Choroid plexus epithelial cell (primary cell): ENCODE measurements at places on chromosomes 5 and 9.

GRCh38 chr5:173329491-173330337 lies 1.5 kb upstream of the STC2 start:
- no peak for DNase-seq

- no peak for DNase-seq
Measured at GRCh38 chr9:88922091-88922490, 69.2 kb upstream of the S1PR3 start.

GRCh38 chr9:68749579-68750159 lies 44.6 kb downstream of the PIP5K1B start:
- DNase-seq: no peak

DNA sequence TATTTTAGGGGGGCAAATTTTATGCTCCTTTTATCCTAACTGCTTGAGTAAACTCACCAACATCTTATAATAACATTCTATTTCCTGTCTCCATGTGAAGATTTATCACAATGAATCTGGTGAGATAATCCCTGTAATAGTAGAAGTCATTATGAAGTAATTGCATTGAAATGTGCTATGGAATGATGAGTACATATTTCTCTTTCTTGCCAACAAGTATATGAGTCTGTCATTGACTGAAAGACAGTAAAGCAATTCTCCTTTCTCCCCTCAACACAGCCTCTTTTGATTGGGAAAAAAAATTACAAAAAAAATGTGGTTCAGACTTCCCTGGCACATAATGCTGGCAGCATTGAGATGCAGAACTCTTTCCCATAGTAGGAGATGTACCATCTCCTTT lies 459.2 kb upstream of the RGMB start:
- DNase-seq: peak; percentile 85

DNA sequence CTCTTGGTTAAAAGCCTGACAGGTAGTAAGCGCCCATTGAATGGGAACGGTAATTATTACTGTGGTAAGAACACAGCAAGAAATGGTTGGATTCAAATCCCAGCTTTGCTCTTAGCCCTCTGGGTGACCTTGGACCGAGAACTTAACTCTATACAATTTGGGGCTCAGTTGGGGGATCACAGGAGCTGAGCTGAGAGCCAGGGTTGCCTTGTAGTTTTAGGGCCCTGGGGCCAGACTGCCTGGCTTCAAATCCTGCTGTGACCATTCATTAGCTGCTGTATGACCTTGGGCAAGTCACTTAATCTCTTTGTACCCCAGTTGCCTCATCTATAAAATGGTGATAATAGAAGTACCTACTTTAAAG lies 87.4 kb upstream of the SH3PXD2B start:
- no peak for DNase-seq

DNA sequence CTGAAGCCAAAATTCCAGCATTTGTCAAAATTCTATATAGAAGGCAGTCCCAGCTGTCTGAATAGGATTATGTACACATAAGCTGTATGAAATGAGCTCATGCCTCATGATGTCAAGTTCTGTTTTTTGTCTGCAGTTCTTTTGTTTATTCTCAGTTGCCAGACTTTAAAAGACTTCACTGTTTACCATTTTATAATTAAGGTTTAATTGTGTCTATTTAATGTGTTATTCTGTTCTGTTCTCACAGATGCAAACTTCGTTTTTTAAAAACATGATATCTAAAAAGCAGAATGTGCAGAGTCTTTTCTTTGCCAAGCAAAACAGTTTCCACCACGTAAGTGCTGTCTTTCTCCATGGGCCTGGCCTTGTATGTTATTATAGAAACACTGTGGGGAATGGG lies 31.1 kb downstream of the ERAP1 start:
- DNase-seq: no peak

GRCh38 chr5:129243039-129243438 lies 148.5 kb downstream of the ISOC1 start:
- peak; percentile 3 for DNase-seq

- DNase-seq: no peak
Measured at GRCh38 chr5:58019614-58020013, 440.3 kb downstream of the PLK2 start.

DNA sequence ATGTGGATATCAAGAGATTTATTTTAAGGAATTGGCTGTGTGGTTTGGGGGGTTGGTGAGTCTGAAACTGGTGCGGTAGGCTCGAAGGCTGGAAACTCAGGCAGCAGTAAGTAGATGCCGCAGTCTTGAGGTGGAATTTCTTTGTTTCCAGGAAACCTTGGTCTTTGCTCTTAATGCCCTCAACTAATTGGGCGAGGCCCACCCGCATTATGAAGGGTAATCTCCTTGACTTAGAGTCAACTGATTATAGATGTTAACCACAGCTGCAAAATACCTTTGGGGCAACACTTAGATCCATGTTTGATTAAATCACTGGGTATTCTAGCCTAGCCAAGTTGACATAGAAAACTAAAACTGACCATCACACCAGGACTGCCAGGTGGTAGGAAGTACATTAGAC lies 83.8 kb downstream of the ANKRD33B start:
- DNase-seq: no peak

- DNase-seq: peak; percentile 31
Measured at GRCh38 chr5:79689541-79690466, at the start of gene CMYA5. CMYA5 (plus strand) TSS chr5:79689836; CDS start chr5:79689908, 72 bp downstream.

DNA sequence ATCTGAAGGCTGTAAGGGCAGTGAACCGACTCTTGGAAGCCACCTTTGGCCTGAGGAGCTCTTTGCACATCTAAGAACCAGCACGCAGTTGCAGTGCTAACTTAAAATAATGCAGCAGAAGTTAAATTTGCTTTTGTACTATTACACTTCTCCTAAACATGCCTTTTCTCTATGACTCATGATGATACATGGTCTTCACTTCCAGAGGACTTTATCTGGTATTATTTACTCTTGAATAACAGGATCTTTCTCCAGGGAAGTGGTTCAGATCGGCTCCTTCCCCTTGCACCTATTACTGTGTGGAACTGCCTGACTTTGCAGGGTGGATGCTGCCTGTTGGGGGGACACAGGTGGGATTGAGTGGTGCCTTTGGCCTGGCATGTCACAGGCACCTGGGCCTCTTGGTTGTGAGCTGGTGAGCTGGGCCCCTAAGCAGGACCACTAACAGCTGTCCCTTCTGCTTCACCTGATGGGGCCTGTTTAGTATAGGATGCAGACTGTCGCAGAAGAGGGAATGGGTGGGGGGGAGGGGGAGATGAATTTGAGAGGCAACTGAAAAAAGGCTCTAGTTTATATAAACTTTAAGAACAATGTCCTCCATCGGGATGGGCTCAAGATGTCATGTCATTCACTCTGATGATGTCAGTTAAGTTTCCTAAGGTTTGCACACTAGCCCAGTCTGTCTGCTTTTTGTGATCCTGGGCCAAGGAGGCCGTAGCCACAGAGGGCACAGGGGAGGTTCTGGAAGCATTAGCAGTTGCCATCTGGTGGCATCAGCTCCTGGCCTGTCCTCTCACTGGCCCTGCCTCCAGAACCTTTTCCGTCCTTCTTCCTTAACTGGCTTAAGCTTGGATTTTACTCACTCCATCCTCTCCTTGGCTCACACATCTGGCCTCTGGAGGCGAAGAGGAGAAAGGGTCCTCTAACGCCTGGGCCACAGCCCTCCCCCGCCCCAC lies 33.9 kb upstream of the GABBR2 start:
- peak; percentile 44 for DNase-seq

GRCh38 chr9:32533336-32533735 lies 7.3 kb upstream of the RIGI start:
- DNase-seq: peak; percentile 8

- DNase-seq: no peak
Measured at GRCh38 chr9:93061791-93062763, 3.6 kb downstream of the SUSD3 start.

GRCh38 chr5:78586251-78586650 lies 62.3 kb downstream of the LHFPL2 start:
- DNase-seq: peak; percentile 98
